Activated CD4-positive, CD25-positive, alpha-beta regulatory T cell (primary cell): ENCODE measurements at places on chromosomes 12 and 14.
A peak's percentile ranks its signal among the peaks of the same experiment; 100 is the strongest.

GRCh38 chr12:53956251-53956887 is 1.7 kb downstream of the HOXC12 start:
- no peak for DNase-seq

GRCh38 chr14:100729982-100730381 is 3.3 kb downstream of the DLK1 start:
- DNase-seq = no peak

- no peak for DNase-seq
Observed at GRCh38 chr14:35121026-35121886, 534 bp downstream of the PPP2R3C start.

DNA sequence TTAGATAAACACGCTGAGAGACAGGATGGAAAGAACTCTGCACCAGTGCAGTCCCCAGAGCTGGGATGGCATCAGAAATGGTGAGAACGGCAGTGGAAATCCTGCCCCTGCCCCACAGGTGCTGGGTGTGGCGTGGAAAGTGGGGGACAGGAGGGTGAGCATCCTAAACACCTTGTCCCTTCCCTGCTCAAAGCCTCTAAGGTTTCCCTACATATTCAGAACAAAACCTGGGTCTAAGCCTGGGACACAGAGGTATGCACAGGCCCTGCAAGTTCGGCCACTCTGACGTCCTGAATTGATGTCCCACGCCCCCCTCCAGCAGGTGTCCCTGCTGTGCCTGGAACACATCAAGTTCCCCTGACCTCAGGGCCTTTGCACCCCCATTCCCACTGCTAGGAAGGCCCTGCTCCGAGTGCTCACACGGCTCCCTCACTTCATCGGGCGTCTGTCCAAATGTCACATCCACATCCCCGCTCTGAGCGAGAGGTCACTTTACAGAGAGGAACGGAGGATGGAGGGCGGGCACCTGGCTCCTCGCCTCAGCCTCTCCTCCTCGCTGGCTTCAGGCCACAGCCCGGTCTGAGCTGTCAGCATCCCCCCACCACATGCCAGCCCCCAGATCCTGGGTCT is 38.5 kb upstream of the SFSWAP start:
- no peak for DNase-seq

- DNase-seq = no peak
Observed at GRCh38 chr12:52658196-52658595, 6.2 kb upstream of the KRT2 start.

- DNase-seq = no peak
Observed at GRCh38 chr14:104885973-104886689, 21.1 kb downstream of the CEP170B start.

DNA sequence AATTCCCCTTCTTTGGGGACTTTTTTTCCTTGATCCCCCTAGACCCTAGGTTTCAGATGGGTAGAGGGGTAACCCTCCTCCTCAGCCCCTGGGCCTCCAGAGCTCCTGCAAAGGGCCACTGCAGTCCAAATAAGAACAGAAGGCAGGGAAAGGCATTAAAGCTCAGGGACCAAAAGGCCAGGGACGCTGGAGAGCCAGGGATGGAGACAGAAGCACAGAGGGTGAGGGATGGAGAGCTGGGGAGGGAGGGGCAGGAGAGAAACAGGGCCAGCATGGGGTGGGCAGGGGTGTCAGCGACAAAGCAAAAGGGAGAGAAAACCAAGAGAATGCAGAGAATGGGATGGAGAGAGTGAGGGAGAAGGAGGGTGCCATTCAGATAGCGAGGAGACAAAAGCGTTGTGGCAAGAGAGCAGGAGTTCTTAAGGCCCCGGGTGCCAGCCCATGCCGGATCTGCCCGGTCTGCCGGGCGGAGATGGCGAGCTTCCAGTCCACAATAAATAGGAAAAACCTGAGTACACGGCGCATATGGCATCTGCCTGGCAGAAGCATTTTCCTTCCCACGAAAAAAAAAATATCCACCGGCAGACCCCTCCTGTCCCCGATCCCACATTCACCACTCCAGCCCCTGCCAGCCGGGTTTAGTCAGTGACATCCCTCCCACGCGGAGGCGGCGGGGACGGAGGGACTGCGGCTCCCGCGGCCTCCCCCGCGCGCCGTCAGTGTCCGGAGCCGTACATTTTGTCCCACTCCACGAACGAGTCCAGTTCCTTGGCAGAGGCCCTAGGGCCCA is 28.6 kb downstream of the FIGNL2 start:
- DNase-seq = no peak

DNA sequence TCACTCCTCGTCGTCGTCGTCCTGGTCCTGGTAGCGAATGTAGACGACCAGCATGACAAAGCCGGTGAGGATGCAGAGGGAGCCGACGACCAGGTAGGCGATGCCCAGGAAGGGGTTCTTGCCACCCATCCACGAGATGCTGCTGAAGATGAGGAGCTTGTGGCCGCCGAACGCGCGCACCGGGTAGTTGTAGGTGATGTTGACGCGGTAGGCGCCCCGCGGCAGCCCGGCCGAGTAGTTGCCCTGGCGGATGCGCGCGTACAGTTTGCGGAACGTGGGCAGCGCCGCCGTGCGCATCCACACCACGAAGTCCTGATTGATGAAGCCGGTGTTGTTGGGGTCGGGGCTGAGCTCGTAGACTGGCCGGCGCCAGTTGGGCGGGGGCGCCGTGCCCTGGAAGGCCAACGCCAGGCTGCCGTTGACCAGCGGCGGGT is 1.0 kb downstream of the TMEM30B start:
- peak; percentile 25 for DNase-seq

DNA sequence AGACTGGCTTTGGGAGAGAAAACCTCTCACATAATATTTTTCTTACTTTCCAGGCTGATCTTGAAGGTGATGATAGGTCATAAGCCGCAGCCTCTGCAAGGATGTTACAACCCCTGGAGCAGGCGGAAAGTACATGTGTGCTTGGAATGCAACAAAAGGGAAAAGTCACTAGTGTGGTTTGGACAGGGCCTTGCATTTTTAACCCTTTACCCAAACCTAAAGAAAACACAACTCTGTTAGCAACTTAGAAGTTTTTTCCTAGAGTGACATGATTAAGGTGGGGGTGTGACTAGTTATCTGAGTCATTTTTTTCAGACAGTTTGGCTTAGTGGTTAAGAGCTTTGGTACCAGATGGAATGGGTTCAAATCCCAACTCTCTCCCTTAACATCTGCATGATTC is 97.0 kb downstream of the TMEM30B start:
- no peak for DNase-seq

- DNase-seq = no peak
Observed at GRCh38 chr12:125519026-125519651, 453.9 kb downstream of the AACS start.

GRCh38 chr14:97266653-97267052 is 469.5 kb downstream of the VRK1 start:
- DNase-seq = no peak

DNA sequence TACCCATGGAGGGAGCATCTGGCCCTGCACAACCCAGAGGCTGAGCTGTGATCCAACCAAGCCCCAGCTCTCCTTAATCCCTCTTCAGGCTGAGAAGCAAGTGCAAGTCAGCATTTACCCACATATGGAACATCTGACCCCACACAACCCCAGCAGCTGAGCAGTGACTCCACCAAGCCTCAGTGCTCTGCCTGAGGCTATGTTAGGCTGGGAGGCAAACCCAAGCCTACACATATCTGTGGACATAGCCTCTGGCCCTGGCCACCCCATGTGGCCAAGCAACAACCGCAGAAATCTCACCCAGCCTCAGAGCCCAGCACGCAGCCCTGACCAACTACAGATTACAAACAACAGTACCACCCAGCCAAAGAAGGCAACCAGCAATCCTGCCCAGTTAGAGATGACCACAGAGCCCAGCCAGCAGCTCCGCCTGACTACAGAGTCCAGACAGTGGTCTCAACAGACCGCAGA is 142.8 kb downstream of the NUAK1 start:
- no peak for DNase-seq

GRCh38 chr12:81252228-81252627 is 174.3 kb downstream of the ACSS3 start:
- no peak for DNase-seq

DNA sequence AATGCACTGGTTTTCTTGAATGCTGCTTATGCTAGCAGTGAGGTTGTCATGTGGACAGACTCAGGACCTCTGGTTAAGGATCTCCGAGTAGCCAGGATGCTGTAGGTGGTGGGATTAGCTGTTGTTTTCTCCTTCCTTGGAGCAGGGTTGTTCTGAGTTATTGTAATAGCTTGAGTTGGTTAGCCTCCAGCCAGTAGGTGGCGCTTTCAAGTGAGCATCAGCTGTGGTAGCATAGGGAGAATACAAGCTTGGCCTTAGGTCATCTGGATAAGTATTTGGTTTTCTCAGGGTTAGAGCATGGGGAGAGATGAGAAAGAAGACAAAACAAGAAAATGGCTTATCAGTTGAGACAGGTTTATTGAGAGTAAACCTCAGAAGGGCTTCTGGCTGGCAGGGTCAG is 299.7 kb upstream of the FBXO33 start:
- no peak for DNase-seq

DNA sequence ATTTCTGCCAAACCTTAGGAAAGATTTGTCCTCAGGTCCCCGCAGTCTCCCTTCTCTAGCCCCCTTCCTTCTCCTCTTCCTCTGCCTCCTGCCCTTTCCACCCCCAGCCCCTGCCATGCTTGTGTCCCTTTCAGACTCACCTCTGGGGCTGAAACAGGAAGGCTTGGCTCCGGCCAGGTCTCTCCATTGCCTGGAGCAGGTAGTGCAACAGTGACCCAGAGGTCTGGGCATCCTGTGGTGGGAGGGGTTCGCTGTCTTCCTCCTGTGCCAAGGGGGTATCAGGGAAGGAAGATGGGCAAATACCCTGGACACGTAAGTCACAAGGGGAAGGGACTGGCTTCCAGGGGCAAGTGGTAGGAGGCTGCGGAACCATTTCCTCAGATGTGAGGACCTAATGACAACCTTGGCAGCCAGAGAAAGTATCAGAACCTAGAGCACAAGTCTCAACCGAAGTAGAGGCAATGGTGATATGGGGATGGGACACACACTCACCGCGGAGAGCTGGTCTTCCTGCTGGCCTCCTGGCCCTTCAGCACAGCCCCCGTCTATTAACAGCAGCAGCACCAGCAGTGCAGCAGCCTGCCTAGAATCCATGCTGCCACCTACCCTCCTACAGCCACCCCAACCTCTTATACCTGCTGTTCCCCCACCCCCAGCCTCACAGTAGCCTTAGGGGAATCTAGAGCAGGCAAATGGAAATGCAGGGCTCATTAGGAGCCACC is at the start of gene NPFF:
Gene NPFF (minus strand): TSS at position 604 of the 722 bp plus-strand sequence. CDS start 10 bp downstream, at position 594.
- no peak for DNase-seq

- no peak for DNase-seq
Observed at GRCh38 chr14:76497550-76498462, 121.9 kb downstream of the ESRRB start.

GRCh38 chr12:112788205-112788604 is 3.3 kb upstream of the RPH3A start:
- no peak for DNase-seq

DNA sequence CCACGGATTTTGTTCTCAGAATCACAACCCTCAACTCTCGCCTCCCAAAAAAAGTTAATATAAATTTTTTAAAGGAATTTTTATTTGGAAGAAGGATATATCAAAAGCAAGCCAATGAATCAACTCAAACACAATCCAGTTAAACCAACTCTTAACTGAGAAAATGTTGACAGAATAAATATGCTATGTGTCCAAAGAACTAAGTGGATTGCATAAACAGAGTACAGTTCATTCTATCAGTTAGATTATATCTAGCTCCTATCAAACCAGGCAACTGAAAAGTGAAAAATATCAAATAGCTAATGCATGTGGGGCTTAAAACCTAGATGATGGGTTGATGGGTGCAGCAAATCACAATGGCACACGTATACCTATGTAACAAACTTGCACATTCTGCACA is 16.6 kb downstream of the SLC41A2 start:
- no peak for DNase-seq

DNA sequence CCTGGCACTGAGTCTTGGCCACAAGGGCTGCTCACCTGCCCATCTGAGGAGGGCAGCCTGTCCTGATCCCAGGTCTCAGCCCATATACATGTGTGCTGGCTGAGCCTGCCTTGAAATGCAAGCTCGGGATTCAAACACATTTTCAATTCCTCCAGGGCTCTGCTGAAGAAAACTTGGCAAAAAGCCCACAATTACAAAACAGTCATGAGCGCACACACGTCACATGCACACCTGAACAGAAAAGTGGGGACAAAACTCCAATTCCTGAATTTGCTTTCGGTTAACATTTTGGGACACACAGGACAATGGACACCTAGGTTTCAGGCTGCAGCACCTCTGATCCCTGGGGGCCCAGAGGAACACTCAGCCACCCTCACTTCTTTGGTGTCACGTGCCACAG is 113.9 kb downstream of the RBM19 start:
- no peak for DNase-seq

DNA sequence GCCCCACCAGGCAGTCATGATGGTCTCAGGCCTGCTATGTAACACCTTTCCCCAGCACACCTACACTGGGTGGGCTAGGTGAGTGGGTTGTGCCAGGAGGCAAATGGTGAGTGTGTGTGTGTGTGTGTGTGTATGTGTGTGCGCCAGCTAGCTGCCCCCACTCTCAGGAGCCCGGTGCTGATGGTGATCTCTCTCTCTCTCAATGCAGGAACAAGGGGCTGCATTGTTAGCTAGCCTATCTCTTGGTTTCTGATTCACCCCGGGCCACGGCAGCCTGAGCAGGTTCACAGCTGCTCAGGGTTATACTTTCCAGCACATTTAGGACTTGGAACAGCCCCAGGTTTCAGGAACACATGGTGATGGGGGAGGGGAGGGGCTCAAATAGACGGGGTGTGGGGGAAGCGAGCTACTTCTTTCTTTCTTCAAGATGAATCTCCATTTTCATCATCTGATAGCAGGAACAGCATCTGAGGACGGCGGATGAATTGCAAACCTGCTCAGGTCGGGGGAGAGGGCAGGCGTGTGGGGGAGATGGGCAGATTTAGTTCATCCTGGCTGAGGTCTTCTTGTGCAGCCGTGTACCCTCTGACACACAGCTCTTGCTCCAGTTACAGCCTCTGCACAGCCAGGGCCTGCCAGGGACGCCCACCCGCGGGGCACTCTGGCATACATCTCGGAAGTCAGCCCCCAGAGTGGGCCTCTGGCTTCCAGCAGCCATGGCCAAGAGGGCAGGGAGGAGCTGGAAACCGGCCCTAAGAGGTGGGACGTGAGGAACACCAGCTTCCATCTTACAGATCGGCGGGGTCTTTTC is 137.6 kb downstream of the ZFP36L1 start:
- DNase-seq = no peak

GRCh38 chr14:28340816-28341215 is 425.8 kb upstream of the FOXG1 start:
- DNase-seq = no peak

DNA sequence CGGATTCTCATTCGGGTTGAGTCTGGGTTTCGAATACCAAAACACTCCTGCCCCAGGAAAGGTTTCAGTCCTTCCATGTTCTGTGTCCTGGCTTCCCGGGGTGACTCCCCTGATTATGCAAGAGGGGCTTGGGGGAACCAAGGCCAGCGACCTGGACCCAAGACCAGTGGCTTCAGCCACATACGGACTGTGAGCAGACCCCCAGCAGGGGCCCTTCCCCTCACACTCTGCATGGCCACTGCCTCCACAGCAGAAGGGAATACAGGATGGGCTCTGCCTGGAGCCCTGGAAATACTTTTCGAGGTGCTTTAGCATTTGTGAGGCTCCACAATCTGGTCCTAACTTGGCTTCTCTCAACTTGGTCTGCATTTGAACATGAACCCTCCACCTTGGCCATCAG is 19.1 kb downstream of the HDAC7 start:
- DNase-seq = no peak
